ENCODE measurements at places on chromosomes 6 and 20. TPM values are rescaled to one million over a fixed set of nuclear protein-coding genes. Genes with fewer than 3 reads are reported as not detected.
A peak's percentile ranks its signal among the peaks of the same experiment; 100 is the strongest.

Gene ULBP2
- total RNA-seq = not detected

Gene PI16
- total RNA-seq = 6.2 TPM

Gene BFSP1
- total RNA-seq = not detected

Gene BPI
- total RNA-seq = not detected

Gene GHRH
- total RNA-seq = not detected

Gene CRIP3
- not detected for total RNA-seq

Gene BPIFB4
- not detected for total RNA-seq

GRCh38 chr20:20904501-20904831 is 192.0 kb upstream of the RALGAPA2 start:
- DNase-seq = no peak

GRCh38 chr6:149888093-149888492 is 9.8 kb downstream of the RAET1E start:
- no peak for DNase-seq

- DNase-seq = no peak
These were observed 49.7 kb upstream of the NAA20 start for GRCh38 chr20:19967445-19967844.

DNA sequence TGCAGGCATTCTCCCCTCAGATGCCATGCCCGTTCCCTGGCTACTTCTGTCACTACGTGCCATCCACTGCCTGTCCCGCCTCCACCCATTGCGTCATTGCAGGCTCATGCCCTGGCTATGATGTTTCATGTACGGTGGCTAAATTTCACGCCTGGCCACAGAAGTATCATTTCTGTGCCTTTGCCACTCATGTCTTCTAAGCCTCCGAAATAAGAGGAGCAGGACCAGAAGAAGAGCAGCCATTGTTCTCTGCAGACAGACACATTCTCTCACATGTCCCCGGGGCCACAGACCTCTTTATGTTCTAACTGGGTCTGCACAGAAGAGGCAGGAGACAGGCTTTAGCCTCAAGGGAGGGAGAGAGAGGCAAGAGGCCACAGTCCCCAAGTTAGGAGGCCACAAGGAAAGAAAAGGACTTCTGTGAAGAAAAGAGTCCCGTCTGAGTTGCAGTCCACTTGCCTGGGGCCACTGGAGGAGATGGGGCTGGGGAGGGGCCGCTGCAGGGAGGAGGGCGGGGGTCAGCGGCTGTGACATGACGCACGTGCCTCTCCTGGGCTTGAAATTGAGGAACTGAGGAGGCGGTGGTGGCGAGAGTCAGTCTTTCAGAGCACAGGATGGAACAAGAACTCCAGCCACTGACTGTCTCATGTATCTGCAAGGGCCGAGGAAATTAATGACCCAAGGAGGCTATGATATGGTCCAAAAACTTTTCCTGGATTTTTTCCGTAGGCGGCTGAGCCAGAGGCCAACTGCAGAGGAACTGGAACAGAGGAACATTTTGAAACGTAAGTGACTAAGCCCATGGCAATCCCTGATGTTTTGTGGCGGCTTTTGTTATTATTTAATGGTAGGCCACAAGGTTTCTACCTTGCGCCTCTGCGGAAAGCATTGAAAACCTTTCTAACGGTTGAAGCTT is 55.9 kb downstream of the TBC1D7 start:
- DNase-seq = peak; percentile 91

DNA sequence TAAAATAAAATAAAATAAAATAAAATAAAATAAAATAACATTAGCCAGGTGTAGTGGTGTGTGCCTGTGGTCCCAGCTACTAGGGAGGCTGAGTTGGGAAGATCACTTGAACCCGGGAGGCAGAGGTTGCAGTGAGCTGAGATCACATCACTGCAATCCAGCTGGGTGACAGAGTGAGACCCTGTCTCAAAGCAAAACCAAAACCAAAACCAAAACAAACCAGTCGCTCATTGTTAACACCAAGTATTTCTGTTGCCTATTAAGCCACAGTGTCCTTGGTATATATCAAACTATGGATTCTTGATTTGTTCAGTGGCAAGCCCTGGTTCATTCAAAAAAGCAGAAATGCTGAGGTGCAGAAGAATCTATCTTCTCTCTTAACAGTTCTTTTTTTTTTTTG is 65.7 kb downstream of the PYGB start:
- no peak for DNase-seq

GRCh38 chr6:17156112-17156921 is 54.5 kb downstream of the STMND1 start:
- DNase-seq = peak; percentile 53

GRCh38 chr6:121274666-121275295 is 59.5 kb downstream of the TBC1D32 start:
- DNase-seq = no peak

DNA sequence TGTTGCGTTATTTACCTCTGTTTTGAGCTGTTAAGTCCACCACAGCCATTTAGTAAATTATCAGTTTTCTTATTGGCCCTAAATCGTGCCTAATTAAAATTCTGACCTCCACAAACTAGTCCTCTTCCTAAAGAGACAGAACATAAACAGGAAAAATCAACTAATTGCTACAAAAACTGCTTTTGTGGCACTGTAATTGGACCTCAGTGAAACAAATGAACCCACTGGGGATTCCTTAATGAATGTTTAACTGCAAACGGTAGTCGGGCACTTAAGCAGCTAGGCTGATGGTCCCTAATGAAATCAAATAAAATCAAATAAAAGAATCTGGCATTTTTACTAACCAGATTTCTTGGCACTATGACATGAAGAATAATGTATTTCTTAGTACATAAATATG is 513.4 kb upstream of the SLC35B3 start:
- no peak for DNase-seq

DNA sequence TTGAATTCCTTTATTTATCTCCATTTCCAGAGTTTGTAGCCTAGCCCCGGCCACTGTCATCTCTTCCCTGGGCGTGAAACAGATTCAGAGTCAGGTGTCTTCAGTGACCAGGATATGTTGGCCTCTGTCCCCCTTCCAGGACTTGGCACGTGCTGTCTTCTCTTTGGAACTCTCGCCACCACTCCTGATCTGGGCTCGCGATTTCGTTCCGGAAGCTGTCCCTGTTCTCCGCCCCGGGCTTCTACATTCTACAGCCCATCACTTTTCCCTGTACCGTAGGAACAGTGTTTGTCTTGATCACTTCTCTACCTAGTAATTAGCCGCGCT is 739 bp downstream of the GSS start:
- no peak for DNase-seq

- no peak for DNase-seq
These were observed 647.7 kb downstream of the C6orf118 start for GRCh38 chr6:164661716-164662115.

GRCh38 chr20:1333462-1334369 is 4.8 kb upstream of the SDCBP2 start:
- no peak for DNase-seq

DNA sequence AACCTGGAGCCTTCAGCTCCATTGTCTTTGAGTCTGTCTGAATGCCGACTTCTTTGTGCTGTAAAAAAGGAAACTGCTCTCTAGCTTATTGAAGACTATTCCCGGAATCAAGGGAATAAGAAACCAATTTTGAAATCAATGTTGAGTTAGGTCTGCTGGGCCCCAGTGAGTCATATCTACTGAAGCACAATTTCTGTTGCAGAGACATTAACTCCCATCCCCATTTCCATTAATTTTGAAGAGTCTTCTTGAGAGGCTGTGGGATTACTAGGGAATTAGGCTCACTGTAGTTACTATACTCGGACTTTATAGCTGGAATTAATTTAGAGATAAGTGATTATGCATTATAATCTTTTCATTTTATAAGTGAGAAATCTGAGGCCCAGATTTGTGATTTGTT is 116.7 kb downstream of the SLC35F1 start:
- DNase-seq = no peak

GRCh38 chr20:36434383-36434782 is 106.9 kb upstream of the MYL9 start:
- DNase-seq = no peak

DNA sequence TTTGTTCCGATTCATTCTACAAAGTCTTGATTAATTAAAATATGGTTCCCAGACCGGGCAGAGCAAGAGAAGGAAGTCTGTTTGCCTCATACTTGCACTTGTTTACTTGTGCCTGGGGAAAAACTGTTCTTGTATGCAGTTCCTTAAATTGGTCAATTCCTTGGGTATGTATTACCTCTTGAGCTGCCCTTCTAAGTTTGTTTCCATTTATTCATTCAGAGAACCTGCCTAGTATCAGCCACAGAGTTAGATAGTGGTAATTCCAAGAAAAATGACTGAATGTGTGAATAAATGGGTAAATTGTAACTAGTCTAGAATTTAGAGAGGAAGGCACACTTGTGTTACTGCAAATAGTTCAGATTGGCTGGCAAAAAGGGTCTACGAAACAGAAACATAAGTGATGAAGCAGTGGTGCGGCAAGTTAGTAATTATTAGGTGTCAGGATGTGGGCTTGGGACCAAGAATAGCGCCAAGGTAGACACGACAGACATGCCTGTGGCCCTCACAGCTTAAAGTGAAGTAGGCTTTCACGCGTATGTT is 525 bp upstream of the MAK start:
- no peak for DNase-seq

DNA sequence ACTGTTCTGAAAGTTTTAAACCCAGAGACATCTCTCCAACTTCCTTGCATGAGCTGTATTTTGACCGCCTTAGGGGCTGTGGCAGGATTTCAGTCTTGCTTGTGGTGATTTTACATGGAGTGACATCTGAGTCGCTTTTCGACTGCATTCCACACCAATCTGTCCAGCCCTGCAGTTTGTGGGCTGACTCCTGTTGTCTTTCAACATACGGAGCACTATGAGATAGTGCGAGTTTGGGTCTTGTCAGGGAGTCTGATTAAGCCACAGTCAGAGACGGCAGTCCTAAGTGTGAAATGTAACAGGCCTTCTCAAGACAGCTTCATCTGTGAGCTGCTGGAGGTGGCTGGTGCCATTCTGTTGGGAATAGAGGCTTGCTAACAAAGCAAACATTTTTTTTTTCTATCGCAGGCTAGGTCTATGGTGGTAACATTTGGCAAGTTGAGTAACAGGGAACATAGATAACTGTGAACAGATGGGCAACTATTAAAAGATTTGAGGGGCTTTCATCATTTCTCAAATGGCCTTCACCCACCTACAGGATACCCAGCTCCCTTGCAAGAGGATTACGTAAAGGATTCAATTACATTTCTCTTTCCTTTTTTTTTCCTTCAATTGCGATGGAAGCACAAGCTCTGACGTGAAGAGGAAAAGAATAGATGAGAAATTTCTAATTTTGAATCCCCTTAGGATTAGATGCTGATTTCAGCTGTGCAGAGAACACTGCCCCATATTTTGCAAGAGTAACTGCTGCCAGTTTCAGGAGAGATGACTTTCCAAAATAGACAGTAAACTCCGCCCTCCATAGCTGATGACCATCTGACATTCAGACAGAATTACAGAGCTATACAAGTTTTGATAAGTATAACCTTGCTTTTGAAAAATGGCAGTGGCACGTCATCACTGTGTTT is 25.1 kb downstream of the CAP2 start:
- DNase-seq = no peak

GRCh38 chr6:29345380-29345779 is 23.3 kb downstream of the OR5V1 start:
- no peak for DNase-seq

GRCh38 chr20:57514273-57514751 is 10.6 kb downstream of the CTCFL start:
- DNase-seq = peak; percentile 85

DNA sequence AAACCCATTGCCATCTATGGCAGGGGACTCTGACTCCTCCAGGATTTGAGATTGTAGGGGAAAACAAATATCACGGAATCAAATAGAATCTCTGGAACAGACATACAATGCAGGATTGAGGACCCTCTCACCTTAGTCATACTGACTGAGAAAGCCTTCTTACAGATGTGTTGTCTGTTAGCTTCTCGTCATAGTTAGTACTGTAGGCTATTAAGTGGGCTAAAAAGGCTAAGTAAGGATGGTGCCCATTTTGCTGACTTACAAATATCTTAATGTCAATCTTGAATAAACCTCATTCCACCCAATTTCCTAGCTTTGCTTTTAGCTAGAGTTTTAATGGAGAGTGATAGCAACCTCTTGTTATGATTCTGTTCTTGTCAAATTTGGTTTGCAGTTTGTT is 352.4 kb downstream of the QKI start:
- DNase-seq = no peak

DNA sequence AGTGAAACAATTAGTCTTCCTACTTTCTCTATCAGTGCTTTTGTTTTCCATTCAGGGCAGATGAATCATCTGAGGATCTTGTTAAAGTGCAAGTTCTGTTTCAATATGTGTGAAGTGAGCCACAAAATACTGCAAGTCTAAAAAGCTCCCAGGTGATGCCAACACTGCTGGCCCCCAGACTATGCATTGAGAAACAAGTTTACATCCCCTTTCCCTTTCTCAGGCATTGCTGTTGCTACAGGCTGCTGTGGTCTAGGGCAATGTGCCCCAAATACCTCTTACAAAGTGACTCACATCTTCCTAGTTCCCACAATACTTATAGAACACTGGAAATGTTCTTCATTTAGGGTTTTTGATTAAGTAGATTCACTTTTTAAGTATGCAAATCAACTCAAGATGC is 31.8 kb downstream of the ABRACL start:
- DNase-seq = no peak

- no peak for DNase-seq
These were observed 86.5 kb downstream of the GINS1 start for GRCh38 chr20:25493748-25494505.

GRCh38 chr20:36957875-36958667 is 6.6 kb upstream of the SAMHD1 start:
- no peak for DNase-seq

GRCh38 chr6:150435832-150436231 is 67.0 kb downstream of the IYD start:
- no peak for DNase-seq

GRCh38 chr6:79872986-79873385 is 74.4 kb downstream of the ELOVL4 start:
- no peak for DNase-seq

- no peak for DNase-seq
These were observed 46.9 kb downstream of the GFRA4 start for GRCh38 chr20:3616250-3616649.

DNA sequence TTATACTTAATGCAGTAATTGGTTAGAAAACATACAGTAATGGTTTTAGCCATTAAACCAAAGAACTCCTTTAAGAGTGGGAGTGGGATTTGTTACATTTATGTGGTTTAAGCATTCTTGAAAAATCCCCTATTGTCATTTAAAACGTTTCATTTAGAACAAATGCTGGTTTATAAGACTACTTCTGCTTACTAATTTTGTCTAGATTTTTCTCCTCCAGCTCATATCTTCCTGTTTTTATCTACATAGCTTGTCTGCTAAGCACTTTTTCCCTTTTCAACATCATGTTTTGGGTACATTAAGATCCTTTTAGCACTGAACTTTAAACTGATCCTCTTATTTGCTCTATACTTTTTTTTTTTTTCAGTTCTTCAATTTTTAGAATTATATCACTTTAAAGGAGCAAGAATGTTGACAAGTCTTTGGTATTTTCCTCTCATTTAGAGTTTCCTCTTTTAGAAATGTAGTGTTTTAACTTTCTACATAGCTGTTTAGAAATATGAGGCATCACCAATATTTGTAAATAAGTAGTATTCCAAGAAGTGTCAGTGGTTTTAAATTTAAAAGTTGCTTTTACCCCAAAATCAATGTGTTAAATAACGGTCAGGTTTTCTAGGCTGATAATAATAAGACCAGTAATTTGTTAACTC is 80.9 kb downstream of the SESN1 start:
- DNase-seq = no peak

GRCh38 chr20:21099751-21100577 is 6.2 kb downstream of the LINC00237 start:
- DNase-seq = peak; percentile 73

Data from Peyer's patch (tissue), 4 donors.